ENCODE measurements at places on chromosomes 5 and 9. TPM values are rescaled to one million over a fixed set of nuclear protein-coding genes. Genes with fewer than 3 reads are reported as not detected.

Gene CBY3
- total RNA-seq: not detected

Gene RNF44
- 65.6 TPM for total RNA-seq

DNA sequence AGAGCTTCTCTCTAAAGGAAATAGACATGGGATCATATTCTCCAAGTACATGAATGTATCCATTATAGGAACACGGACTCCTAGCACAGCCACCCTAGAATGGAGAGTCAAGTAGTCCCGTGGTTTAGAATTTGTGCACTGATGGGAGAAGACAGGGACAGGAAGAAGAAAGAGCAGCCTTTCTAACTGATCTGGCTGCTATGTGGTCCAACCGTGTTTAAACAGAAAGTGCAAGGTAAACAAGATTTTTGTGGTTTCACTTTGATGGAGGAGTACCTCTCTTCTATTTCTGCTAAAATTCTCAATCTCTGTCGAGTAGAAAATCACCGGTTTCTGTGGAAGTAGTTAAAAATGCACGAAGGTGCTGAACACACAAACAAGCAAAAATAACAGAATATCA, 171.3 kb downstream of the ST8SIA4 start:
- H3K4me3 ChIP-seq: no peak overlapping the region
- DNase-seq: no peak
- no peaks in the 10 kb centered on the region for H3K27me3 ChIP-seq
- no peaks in the 10 kb centered on the region for H3K36me3 ChIP-seq
- no peaks in the 10 kb centered on the region for H3K4me1 ChIP-seq

- no peaks in the 10 kb centered on the region for H3K4me1 ChIP-seq
- no peak overlapping the region for H3K4me3 ChIP-seq
- DNase-seq: no peak
- no peaks in the 10 kb centered on the region for H3K36me3 ChIP-seq
- no peak overlapping the region for H3K27ac ChIP-seq
Measured at GRCh38 chr5:158483281-158483860, 616.3 kb downstream of the EBF1 start.

DNA sequence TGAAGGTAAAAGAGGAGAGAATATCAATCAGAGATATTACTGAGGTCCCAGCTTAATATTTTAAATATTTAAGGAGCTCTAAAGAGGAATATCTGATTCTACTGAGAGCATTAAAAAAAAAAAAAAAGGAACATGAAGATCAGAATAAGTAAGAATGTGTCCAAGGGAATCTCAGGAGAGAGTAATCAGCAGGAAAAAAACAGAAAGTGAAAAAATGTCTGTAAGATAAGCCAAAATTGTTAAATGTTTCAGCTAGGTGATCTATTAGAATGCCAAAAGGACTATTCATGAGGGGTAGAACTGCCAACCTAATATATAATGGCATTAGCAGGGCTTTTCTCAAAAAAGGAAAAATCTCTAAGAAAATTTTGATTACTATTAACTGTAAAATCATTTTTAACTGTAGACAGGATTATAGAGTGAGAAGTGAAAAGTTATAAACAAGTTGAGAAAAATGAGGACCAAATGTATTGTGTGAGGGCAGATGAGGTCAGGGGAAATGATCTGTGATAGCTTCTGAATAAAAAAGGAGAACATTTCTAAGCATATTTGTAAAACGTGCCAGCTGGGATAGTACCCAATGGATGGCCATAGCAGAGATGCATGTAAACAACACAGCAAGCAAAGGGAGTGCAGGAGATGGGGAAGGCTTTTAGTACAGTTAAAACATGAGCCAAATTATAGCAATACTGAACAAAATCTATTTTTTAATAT, 9.4 kb upstream of the RHOBTB3 start:
- H3K27ac ChIP-seq: no peak overlapping the region
- H3K27me3 ChIP-seq: no peaks in the 10 kb centered on the region
- H3K36me3 ChIP-seq: no peaks in the 10 kb centered on the region
- DNase-seq: no peak

DNA sequence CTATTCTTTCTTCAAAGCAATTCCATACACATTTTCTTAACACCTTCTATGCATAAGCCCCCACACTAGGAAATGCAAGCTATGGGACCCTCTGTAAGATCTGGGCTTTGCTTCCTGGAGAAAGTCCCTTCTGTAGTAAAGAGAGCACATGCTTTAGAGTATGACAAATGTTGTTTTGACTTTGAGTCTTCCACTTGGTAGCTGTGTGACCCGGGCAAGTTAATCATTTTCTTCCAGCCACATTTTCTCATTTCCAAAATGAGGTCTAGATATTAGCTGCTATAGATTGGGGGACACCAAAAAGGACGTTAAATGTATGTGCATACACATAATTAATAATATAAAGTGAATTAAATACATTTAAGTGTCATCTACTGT, 334.0 kb downstream of the NFIB start:
- no peak overlapping the region for H3K27ac ChIP-seq
- DNase-seq: no peak
- H3K36me3 ChIP-seq: no peaks in the 10 kb centered on the region
- H3K4me1 ChIP-seq: no peaks in the 10 kb centered on the region

GRCh38 chr9:89805571-89806292, 200.9 kb downstream of the GADD45G start:
- H3K4me3 ChIP-seq: no peak overlapping the region
- no peaks in the 10 kb centered on the region for H3K27me3 ChIP-seq
- no peaks in the 10 kb centered on the region for H3K36me3 ChIP-seq
- H3K4me1 ChIP-seq: no peaks in the 10 kb centered on the region

- H3K27me3 ChIP-seq: no peaks in the 10 kb centered on the region
- peak; percentile 48 for DNase-seq
- no peak overlapping the region for H3K4me3 ChIP-seq
- H3K27ac ChIP-seq: no peak overlapping the region
- H3K4me1 ChIP-seq: peaks cover 6% of the 10 kb centered on the region
- H3K36me3 ChIP-seq: no peaks in the 10 kb centered on the region
Measured at GRCh38 chr9:132698989-132699388, 28.7 kb downstream of the GTF3C4 start.

DNA sequence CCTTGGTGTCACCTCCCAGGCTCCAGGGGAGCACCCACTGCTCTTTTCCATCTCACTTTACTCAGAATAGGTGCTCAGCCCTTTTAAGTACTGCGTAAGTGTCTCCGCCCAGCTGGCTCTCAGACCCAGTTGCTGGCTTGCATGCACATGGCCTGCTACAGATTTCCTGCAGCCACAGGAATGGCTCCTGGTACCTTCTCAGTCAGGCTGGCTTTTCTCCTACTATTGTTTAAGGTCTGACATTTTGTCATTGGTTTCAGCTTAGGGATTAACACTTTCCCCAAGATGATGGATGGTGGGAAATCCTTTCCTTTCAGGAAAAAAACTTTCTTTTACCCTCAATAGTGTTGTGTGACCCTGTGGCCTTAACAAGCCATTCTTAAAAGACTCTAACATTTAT, 1652.3 kb upstream of the WWC1 start:
- no peak overlapping the region for H3K27ac ChIP-seq
- DNase-seq: no peak
- H3K4me1 ChIP-seq: no peaks in the 10 kb centered on the region
- H3K36me3 ChIP-seq: no peaks in the 10 kb centered on the region
- H3K4me3 ChIP-seq: no peak overlapping the region

DNA sequence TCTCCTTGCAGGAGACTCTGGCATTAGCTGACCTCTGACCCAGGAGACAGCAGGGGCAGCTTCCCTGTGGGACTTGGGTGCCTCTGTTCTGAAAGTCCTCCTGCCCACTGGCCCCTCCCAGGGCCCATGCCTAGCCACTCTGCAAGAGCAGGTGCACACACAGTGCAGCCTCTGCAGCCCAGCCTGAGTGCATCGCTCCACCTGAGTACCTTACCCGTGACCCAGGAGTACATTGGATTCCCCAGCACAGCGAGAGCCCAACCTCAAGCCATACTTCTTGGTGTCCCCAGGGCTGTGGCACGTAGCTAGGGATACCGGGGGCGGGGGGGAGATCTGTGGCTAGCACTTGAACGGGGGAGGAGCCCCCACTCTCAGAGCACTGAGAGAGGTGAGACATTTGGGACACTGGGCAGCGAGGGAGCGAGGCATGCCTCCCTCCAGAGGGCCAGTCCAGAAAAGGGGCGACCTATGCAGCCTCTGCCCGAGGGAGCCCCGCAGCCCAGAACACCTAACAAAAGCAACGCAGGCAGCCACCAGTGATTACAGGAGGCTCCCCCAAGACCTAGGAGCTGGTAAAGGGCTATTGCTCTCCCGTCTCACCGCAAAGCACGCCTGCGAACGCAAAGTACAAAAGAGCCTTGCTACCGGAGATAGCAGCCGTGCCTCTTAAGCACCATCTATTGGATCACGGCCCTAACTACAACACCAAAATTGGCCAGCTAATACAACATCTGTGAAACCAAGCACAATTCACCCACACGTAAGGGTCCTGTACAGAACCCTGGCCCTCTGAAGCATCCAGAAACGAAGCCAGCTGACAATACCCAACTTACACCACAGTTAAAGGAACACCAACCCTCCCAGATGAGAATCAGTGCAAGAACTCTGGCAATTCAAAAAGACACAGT, 826 bp upstream of the PRDM9 start:
- no peak for DNase-seq
- no peak overlapping the region for H3K4me3 ChIP-seq
- no peaks in the 10 kb centered on the region for H3K36me3 ChIP-seq
- H3K4me1 ChIP-seq: no peaks in the 10 kb centered on the region
- H3K27me3 ChIP-seq: no peaks in the 10 kb centered on the region

GRCh38 chr9:128762671-128763449, 8.9 kb downstream of the ZER1 start:
- no peak overlapping the region for H3K27ac ChIP-seq
- H3K27me3 ChIP-seq: no peaks in the 10 kb centered on the region
- H3K4me1 ChIP-seq: no peaks in the 10 kb centered on the region
- DNase-seq: no peak
- no peaks in the 10 kb centered on the region for H3K36me3 ChIP-seq

- no peak overlapping the region for H3K27ac ChIP-seq
- H3K36me3 ChIP-seq: no peaks in the 10 kb centered on the region
- H3K4me3 ChIP-seq: no peak overlapping the region
- peaks cover 11% of the 10 kb centered on the region for H3K4me1 ChIP-seq
Measured at GRCh38 chr9:93004561-93004960, 53.9 kb upstream of the SUSD3 start.
